ENCODE measurements at places on chromosomes 12 and 14. TPM values are rescaled to one million over a fixed set of nuclear protein-coding genes. Genes with fewer than 3 reads are reported as not detected.

DNA sequence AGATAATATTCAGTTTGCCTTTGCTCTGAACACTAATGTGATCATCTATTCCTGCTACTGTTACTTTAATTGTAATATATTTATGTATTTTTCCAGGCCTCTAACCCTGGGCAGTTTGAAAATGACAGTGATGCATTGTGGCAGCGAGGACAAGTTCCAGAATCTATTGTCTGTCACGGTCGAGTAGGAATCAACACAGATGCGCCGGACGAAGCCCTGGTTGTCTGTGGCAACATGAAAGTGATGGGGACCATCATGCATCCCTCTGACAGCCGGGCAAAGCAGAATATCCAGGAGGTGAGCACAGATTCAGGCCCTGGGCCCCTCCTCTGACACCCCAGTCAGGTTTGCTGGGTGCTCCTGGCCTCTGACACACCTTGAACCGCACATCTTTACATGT, 78.5 kb downstream of the MYRFL start:
- no peak for DNase-seq
- H3K36me3 ChIP-seq, result no peaks in the 10 kb centered on the region
- peaks cover 26% of the 10 kb centered on the region for H3K4me1 ChIP-seq
- no peak overlapping the region for H3K27ac ChIP-seq

The EPS8 gene
- 19.1 TPM for total RNA-seq

The PRR4 gene
- 5.4 TPM for total RNA-seq

DNA sequence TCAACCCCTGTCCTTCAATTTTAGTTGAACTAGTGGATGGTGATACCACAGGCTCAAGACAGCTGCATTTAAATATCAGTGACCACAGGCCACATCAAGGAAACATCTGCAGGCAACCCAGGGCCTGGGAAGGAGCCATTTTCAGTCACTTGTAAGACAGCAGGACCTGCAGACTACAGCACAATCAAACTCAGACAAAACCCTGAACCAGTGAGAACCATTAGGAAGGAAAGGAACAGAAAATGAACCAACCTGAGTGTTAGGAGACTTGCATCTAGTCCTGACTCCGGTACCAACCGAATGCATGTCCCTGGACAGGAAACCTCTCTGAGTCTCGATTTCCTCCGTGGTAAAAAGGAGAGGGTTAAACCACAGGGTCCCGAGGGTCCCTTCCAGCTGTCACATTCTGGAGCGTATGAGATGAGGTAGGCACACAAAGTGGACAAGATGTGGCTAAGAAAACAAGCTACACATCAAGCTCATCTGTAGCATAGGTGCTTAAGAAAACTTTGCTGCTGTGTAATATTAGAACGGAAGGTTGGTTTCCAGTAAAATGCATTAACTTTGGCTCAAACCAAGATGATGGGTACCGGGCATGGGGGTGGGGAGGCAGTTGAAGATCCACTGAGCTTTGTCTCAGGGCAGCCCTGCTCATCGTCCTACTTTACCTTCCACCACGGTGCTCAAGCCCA, 1.6 kb upstream of the CDKN1B start:
- peak overlapping the region; percentile 67 for H3K4me3 ChIP-seq
- peaks cover 4% of the 10 kb centered on the region for H3K36me3 ChIP-seq
- DNase-seq, result no peak
- H3K27ac ChIP-seq, result peak overlapping the region; percentile 78
- H3K4me1 ChIP-seq, result peaks cover 48% of the 10 kb centered on the region

The STON2 gene
- 60.4 TPM for total RNA-seq

The TRMT5 gene
- total RNA-seq, result 19.1 TPM

DNA sequence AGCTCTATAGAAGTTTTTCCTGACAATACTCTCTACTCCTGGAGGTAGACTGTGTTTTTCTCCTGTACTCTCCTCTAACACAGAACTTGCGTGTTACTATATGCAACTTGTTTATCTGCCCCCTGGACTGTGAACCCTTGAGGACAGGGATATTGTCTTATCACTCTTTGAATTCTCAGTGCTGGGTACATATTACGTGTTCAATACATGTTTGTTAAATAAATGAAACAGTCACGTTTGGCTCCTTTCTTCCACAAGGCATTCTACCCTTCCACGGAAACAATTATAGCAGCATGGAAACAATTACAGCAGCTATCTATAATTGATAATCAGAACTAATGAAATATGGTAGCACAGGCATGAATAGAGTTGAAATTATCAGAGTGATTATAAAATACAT, 50.7 kb downstream of the CRADD start:
- DNase-seq, result no peak
- H3K4me1 ChIP-seq, result no peaks in the 10 kb centered on the region
- no peak overlapping the region for H3K27ac ChIP-seq
- H3K4me3 ChIP-seq, result no peak overlapping the region

DNA sequence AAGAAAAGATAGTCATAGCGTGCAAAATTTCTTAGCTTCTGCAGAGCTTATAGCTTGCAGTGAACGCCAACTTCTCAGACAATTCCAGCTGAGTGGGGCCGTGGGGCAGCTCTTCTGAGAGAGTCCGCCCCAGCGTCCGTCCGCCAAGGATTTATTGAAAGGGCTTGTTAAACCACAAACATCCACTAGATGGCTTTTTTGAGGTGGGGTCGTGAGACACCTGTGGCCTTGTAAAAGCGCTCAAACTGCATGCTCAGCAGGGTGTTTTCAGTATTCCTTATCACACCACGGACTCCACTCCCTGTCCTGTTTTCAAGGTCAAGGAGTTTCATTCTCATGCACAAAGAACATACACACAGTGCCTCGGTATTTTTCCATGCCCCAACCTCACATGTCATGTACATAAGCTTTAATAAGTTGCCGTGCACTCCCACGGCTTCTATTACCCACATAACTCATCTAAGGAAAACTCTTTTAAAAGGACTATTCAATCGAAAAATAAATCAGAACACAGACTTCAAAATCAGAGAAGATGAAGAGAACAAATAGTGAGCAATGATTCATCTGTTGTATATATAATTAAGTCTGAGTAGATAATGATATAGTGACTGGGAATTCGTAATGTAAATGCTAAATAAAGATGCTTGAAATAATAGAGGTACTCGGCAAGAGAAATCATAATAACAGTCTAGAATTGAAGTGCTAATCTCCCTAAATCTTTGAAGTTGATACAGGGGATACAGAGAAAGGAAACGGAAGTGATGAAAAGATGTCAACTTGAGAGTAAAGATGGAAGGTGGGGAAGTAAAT, 46.7 kb downstream of the WBP11 start:
- peaks cover 20% of the 10 kb centered on the region for H3K36me3 ChIP-seq
- H3K27me3 ChIP-seq, result no peaks in the 10 kb centered on the region
- DNase-seq, result no peak
- peak overlapping the region; percentile 38 for H3K4me3 ChIP-seq
- peaks cover 14% of the 10 kb centered on the region for H3K4me1 ChIP-seq
- H3K27ac ChIP-seq, result peak overlapping the region; percentile 54

- H3K36me3 ChIP-seq, result peaks cover 44% of the 10 kb centered on the region
- H3K4me3 ChIP-seq, result no peak overlapping the region
- no peaks in the 10 kb centered on the region for H3K27me3 ChIP-seq
- no peak overlapping the region for H3K27ac ChIP-seq
- DNase-seq, result no peak
- no peaks in the 10 kb centered on the region for H3K4me1 ChIP-seq
Observed at GRCh38 chr14:96309133-96309895, 53.3 kb downstream of the BDKRB1 start.

The DIO3 gene
- 31.0 TPM for total RNA-seq

DNA sequence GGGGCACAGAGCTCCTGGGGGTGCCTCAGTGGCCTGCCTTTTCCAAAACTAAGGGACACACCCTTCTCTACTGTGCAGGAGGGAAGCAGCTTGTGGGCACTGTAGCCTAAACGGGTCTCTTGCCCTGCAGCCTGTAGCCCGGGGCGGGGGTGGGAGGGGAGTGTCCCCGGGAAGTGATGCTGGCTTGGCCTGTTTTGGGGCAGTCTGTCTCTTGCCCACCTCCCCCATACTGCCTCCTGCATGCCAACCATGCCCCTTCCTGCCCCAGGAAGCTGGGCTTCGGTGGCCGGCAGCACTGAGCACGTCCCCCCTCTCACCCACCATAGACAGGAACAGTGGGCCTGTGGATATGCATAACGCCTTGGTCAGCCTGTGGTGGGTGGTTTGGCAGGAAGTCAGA, 43.4 kb downstream of the PRIMA1 start:
- H3K27me3 ChIP-seq, result peaks cover 2% of the 10 kb centered on the region
- H3K36me3 ChIP-seq, result no peaks in the 10 kb centered on the region
- DNase-seq, result no peak
- no peak overlapping the region for H3K4me3 ChIP-seq

DNA sequence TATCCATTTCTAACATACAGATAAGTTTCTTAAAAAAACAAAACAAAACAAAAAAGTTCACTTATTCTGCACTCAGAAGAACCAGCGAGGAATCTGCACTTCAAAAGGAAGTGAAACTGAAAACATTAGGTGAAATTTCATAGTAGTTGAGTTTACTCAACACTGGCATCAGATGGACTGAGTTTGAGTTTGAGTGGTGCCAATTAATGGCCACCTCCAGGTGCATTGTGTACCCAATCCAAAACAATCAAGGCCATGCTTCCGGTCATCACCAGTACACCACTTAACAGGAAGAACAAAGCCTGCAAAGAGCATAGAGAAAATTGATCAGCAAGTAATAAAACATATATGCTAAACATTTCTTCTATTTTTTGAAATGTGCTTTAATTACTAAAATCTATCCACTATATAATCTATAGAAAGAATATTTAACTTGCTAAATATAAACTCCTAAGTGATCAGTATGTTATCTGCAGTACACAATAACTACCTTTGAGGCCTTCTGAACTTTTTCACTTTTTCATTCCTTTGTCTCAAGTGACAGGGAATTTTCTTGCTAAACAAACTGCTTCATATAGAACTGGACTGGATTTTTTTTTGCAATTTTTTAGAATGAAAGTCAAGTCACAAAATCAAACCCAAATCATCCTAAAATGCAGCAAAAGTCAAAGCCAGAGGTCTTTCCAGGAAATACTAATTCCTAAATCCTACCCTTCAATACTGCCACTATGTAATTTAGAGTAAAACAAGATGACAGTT, 11.5 kb downstream of the SLC38A2 start:
- H3K27ac ChIP-seq, result peak overlapping the region; percentile 66
- DNase-seq, result no peak
- peaks cover 22% of the 10 kb centered on the region for H3K4me1 ChIP-seq

GRCh38 chr12:54421175-54421878, 2.3 kb upstream of the ITGA5 start:
- peaks cover 23% of the 10 kb centered on the region for H3K27me3 ChIP-seq
- no peaks in the 10 kb centered on the region for H3K36me3 ChIP-seq
- H3K4me1 ChIP-seq, result peaks cover 35% of the 10 kb centered on the region
- no peak overlapping the region for H3K4me3 ChIP-seq
- H3K27ac ChIP-seq, result peak overlapping the region; percentile 63

DNA sequence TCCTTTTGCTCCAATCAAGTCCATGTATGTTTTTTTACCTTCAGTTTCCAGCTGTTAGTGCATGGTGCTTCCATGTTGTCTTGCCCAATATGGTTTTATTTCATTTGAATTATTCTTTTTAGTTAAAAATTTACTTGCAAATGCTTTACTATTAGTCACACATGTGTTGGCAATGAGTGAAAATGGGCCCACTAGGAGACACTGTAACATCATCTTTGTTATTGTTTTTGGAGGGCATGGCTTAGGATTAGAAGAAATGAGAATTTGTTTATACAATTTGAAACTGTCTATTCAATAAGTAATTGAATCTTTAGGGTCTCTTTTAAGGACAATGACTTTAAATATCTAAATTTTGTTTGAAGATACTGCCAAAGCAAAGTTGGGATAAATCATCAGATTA, 133.7 kb downstream of the BRMS1L start:
- H3K27me3 ChIP-seq, result peaks cover 3% of the 10 kb centered on the region
- H3K4me1 ChIP-seq, result peaks cover 21% of the 10 kb centered on the region
- DNase-seq, result no peak
- no peaks in the 10 kb centered on the region for H3K36me3 ChIP-seq
- peak overlapping the region; percentile 51 for H3K27ac ChIP-seq

DNA sequence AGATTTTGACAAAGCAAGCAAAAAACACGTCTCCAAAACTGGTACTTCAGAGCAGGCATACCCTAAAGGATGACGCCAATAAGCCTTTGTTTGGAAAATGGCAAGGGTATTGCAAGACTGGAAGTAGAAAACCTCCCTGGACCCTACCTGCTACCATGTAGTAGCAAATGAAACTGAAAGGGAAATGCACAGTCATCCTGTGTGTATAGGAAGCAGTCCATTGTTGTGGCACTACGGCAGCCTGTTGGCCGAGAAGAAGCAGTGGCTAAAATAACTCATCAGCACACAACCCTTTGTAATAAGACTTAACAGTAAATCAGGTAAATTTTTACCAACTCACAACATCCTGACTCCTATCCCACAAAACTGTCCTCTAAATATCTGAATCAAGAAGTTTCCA, 386.4 kb downstream of the RGS6 start:
- peaks cover 9% of the 10 kb centered on the region for H3K4me1 ChIP-seq
- peaks cover 2% of the 10 kb centered on the region for H3K27me3 ChIP-seq
- no peak overlapping the region for H3K27ac ChIP-seq
- DNase-seq, result no peak

The PTPRO gene
- total RNA-seq, result 2.1 TPM

DNA sequence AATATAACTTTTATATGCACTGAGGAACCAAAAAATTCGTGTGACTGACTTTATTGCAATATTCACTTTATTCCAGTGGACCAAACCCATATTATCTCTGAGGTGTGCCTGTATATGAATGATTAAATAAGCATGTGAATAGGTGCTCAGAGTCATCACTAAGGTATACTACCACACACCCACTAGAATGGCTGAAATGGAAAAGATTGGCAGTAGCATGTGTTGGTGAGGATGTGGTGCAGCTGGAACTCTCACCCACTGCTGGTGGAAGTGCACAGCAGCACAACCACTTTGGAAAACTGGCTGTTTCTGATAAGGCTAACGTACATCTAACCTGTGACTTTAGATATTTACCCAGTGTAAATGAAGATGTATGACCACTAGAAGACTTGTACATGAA, 36.8 kb downstream of the GOLGA5 start:
- DNase-seq, result no peak
- H3K4me1 ChIP-seq, result peaks cover 3% of the 10 kb centered on the region
- H3K27me3 ChIP-seq, result no peaks in the 10 kb centered on the region
- H3K4me3 ChIP-seq, result no peak overlapping the region
- peaks cover 51% of the 10 kb centered on the region for H3K36me3 ChIP-seq
- H3K27ac ChIP-seq, result no peak overlapping the region

- no peak overlapping the region for H3K27ac ChIP-seq
- no peak for DNase-seq
- no peaks in the 10 kb centered on the region for H3K27me3 ChIP-seq
- H3K4me3 ChIP-seq, result no peak overlapping the region
Observed at GRCh38 chr12:28699029-28699428, 450.0 kb upstream of the FAR2 start.

Data from mesothelial cell of epicardium (in vitro differentiated cells).